ENCODE measurements at places on chromosomes 6 and 20.

DNA sequence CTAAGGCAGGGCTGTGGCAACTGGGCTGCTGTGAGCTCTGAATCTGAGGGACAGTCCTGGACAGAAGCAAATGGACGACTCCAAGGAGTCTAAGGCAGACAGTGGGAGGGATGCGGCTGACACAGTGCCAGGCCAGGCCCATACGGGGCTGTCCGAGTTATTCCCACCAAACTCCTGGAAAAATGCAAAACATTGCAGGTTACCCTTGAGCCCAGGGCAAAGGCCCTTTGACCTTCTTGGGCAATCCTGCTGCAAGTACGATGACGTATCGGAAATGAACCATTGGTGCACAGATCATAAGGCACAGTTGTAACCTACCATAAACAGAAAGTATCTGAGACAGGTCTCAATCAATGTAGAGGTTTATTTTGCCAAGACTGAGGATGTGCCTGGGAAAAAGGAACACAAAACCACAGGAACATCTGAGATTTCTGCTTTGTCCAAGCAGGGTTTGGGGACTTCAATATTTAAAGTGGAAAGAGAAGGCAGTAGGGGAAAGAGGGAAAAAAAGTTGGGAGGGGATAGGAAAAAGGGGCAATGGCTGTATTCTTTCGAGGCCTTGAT lies 118.9 kb downstream of the DACT2 start:
- no peak for DNase-seq

DNA sequence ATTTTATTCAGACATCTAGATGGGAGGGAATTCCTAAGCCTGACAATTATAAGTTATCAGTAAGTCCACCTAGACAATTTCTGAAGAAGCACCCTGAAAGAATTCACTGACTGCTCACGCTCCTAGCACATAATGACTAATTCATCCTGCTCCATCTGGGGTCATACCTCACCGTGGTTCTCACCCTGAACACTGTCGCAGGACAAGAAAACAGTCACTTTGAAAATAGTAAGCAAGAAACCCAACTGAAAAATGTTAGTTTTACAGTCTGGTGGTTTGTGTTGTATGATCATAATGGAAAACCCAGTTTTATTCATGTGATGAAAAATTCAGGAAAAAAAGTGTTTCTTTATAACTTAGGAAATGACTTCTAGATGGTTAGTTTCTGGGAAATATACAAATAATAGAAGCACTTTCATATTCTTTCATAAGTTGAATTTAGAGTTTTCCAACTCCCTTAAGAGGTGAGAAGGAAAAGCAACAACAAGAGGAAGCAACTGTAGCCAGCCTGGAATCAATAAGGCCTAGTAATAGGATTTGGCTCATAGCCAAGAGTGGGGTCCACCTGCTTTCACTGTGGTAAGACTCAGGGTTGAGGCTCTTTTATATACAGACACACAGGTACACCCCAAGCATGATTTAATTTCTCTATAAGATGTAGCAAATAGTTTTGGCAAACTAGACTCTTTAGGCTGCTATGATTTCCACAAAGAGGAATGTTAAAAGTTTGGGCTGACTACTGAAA lies 94.1 kb downstream of the HIVEP2 start:
- DNase-seq, result no peak

- no peak for DNase-seq
Observed at GRCh38 chr6:26468829-26469228, 11.1 kb downstream of the BTN2A1 start.

- DNase-seq, result no peak
Observed at GRCh38 chr6:19137505-19137904, 699.7 kb upstream of the ID4 start.

- DNase-seq, result no peak
Observed at GRCh38 chr20:36548006-36548315, 6.6 kb downstream of the MYL9 start.

DNA sequence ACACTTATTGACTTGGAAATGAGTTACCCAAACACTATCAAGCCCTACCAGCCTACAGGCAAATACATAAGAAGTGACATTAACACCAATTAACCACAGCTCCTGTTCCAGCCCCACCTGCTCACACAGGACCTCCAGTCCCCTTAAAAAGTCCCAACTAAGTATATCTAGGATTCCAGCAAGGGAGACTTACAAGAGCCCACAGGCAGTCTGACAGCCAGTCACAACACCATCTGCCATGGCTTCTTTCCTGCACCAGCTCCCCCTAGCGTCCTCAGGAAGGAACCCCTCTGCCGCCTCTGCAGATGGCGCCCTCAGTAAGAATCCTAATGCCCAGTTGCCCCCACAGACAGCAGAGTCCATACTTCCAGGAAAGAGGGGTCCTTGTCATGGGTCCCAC lies 122.1 kb downstream of the HIVEP2 start:
- DNase-seq, result peak; percentile 47

DNA sequence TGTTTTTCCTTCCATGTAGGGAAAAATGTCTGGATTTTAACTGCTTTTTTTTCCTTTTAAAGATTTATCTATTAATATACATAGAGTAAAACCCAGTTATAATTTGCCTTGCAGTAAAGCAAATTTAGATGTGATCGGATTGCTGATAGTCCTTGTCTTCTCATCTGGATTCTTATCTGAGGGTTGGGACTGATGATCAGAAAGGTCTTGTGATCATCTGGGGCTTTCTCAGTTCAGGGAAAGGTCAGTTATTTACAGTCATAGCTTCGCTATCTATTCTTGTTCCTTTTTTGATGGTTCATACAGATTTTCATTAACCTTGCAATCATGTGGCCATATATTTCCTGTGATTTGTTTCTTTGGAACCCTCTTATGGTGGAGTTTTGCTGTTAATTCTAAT lies 63.8 kb upstream of the CLDN20 start:
- no peak for DNase-seq

DNA sequence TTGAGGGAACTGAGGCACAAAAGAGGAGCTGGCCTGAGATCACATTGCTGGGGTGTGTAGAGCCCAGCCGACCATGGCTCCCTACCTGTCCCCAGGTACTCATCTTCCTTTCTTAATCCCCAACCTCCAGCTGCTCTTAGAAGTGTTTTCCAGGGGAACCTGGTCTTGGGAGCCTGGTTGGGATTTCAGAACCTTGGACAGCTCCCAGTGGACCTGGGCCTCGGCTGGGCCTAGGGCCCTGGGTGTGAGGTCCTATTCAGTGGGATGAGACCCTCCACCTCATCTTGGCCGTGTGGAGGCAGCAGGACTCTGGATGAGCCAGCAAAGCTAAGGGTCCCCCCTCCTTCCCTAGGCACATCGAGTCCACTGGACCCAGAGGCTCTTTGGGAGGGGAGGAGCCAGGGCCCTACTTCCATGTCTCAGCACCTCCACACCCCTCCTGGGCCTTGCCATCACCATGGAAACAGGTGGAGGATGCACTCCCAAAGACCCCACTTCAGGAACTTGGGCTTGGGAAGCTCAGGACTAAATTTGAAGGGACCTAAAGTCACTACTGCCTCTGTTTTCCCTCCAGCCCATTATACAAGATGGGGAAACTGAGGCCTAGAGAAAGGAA lies 38.5 kb downstream of the DLGAP4 start:
- no peak for DNase-seq

- no peak for DNase-seq
Observed at GRCh38 chr6:166277892-166278578, 30.2 kb downstream of the PRR18 start.

- no peak for DNase-seq
Observed at GRCh38 chr20:19677336-19677735, 80.7 kb upstream of the RIN2 start.

DNA sequence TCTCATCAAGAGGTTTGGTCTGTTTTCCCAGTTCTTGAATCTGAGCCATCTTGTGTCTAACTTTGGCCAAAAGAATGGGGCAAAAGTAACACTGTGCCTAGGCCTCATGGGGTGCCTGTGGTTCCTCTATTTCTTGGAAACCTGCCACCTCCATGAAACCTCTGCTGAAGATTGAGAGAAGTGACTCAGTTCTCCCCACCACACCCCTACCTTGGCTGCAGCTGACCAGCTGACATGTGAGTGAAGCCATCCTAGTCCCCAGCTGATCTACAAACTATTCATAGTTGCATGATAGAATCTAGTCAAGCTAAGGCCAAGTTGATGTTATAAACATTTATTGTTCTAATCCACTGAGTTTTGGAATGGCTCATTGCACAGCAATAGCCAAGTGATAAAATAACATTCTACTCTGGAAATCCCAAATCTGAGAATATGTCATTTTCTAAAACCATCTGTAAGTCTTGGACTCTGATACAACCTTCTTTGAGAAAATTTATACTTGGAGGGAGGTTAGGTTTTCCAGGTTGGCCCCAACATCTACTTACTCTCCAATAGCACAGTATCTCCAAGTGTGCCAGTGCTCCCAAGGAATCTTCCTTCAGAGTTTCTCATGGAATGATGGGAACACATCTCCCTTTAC lies 107.0 kb upstream of the SMLR1 start:
- DNase-seq, result no peak

GRCh38 chr20:49591217-49591865 lies 23.4 kb upstream of the PTGIS start:
- DNase-seq, result no peak

GRCh38 chr6:112017169-112017568 lies 36.7 kb upstream of the CCN6 start:
- no peak for DNase-seq

- DNase-seq, result no peak
Observed at GRCh38 chr6:43941174-43941573, 171.2 kb downstream of the VEGFA start.

- no peak for DNase-seq
Observed at GRCh38 chr6:100657678-100658330, 193.1 kb upstream of the SIM1 start.

- peak; percentile 36 for DNase-seq
Observed at GRCh38 chr20:4740774-4741431, 19.2 kb downstream of the PRND start.

DNA sequence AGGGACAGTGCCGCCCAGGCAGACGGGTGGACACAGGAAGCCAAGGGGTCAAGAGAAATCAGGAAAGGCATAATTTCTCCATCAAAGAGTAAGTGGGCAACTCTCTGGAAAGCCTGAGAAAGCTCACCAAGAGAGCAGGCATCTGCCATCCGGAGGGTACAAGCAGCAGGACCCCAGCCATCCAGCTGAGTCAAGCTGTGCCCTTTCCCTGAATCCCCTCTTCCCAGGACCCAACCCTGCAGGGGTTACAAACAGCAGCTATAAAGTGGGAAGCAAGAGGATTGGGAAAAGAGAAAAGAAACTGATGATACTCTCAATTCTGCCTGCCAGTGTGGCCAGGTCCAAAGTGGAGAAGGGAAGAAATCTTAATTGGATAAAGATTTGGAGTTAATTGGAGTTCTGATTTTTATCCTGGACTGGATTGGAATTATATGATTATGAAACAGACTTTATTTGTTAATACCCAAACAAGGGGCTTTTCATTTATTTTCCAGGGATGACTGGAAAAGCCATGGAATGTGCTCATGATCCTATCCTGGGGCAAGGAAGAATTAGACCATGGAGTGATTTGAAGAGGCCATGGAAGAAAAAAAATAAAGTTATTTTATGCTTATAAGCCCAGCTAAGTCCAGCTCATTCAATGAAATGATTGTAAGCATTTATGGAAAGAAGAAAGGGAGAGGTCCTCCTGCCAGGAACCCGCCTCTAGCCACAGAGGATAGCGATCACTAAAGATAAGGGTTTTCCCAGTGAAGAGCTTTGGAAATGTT lies 34.9 kb downstream of the NHLRC1 start:
- DNase-seq, result no peak

DNA sequence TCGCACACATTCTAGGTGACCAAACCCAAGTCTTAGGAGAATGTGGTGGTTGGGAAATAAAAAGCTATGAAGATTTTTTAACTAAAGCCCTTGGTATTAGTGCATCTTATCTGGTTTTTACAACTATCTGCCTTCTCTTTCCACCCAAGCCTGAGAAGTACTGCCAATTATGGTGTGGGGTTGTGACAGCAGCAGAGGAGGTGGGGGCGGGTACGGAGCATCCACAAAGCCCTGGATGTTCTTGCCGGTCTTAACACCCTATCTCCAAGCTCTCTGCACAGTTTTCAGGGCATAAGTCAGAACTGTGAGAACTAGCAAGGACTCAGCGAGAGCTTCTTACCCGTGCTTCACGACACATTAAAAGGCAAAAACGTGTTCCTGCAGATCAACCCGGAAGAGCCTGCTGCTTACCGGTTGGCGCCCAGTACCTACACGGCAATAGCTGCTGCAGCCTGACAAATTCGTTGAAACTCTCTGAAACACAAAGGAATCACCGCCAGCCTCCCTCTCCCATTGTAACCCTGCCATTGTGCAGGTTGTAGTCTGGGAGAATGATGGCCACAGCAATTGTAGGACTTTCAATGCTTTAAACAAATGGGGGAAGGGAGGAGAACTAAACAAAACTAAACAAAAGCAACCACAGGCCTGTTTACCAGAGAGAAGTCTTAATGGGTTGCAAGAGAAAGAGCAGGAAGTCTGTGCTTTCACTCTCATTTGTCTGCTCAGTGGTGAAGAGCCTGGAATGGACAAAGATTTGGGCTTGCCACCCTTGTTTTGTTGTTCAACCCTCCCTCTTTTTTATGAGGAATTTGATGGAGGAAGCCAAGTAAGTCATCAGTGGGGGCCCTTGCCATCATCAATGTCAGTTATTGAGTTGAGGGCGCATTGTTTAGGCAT lies 461.0 kb upstream of the JARID2 start:
- DNase-seq, result no peak

DNA sequence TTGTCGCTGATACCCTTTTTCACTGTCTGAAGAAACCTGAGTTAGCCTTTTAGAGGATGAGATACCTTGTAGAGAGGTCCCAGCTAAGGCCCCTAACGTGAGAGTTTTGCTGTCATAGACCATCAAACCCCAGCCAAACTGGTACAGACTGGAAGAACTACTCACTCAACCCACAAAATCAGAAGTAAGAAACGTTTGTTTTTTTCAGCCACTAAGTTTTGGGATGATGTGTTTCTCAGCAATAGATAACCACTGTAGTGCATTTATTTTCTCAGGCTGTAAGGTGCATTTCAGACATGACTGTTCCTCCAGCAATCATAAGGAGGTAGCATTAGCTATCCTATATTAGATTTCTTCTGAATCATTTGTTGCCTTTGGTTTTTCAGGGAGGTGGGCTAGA lies 407.3 kb upstream of the FLRT3 start:
- no peak for DNase-seq

DNA sequence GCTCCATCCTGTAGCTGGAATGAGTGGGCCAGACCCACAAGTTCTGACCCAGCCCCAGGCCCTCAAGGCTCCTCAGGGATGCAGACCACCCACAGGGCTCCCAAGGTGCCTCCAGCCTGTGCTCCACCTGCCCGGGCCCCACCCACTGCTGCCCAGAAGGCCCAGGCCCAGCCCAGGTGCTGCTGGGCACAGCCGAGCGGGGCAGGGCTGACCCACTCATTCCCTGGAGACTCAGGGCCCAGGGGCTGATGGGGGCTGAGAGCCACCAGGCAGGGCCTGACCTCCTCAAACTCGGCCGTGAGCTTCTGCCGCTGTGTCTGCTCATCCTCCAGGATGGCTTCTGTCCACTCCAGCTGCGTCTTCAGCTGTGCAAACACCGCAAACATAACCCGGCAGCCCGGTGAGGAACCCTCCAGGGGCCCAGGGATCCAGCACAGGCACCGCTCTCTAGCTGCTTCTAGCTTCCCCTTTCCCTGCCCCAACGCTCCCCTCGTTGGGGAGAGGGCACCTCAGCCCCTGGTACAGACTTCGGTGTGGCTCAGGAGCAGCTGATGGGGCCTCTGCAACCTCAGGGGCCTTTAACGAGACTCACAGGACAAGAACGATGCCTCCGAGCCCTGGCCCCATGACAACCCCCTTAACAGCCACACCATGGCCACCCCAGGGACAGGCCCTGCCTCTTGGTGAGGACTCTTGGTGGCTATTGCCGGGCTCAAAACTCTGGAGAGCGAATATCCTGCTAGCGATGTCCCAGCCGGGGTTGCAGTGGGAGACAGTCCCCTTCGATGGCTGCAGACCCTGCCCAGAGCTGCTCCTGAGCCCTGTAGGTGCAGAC lies 46.0 kb downstream of the DSTN start:
- DNase-seq, result no peak

- DNase-seq, result no peak
Observed at GRCh38 chr20:56506103-56506502, 18.4 kb upstream of the FAM209A start.
